ENCODE measurements at places on chromosomes 2 and 18. TPM values are rescaled to one million over a fixed set of nuclear protein-coding genes. Genes with fewer than 3 reads are reported as not detected.

The VIT gene
- 0.41 TPM for total RNA-seq

- DNase-seq = no peak
Observed at GRCh38 chr2:28343971-28344715, 48.5 kb upstream of the FOSL2 start.

GRCh38 chr2:216911008-216911407, 51.1 kb upstream of the TNP1 start:
- DNase-seq = no peak

- DNase-seq = no peak
Observed at GRCh38 chr2:104744537-104744936, 109.4 kb upstream of the POU3F3 start.

The LRRC30 gene
- total RNA-seq = not detected

Measured in frontal cortex (tissue), 4 donors.